Body of pancreas (tissue), 4 donors: ENCODE measurements at places on chromosomes 13 and 19. TPM values are rescaled to one million over a fixed set of nuclear protein-coding genes. Genes with fewer than 3 reads are reported as not detected.

DNA sequence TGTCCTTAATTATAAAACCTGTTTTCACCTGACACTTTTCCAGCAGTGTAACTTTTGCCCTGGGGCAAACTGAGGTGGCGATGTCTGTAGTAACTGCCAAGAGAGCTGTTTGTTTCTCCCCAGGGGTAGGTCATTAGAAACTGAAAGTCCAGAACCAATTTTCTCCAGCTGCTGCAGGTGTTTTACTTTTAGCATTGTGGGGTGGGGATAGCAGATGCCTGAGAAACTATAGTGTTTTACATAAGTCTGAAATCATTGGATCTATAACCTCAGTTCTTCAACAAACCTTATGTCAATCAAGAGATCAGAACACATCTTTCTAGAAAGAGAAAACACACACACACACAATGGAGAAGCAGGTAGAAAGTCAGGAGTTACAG lies 92.7 kb downstream of the LHFPL6 start:
- no peak overlapping the region for H3K4me3 ChIP-seq
- no peak for DNase-seq
- H3K36me3 ChIP-seq: no peaks in the 10 kb centered on the region
- H3K4me1 ChIP-seq: no peaks in the 10 kb centered on the region

DNA sequence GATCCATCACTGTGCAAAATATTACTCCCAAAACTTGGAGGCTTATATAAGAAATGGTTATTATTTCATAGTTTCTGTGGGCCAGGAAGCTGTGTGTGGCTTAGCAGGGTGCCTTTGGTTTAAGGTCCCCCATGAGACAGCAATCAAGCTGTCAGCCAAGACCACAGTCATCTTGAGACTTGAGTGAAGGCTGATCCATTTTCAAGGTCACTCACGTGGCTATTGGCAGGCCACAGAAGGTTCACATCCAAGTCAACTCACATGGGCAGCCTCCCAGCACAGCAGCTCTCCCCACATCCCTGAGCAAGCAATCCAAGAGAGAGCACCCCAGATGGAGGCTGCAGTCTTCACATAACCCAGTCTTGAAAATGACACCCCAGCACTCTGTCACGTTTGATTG lies 537.4 kb downstream of the MYO16 start:
- no peak overlapping the region for H3K27ac ChIP-seq
- H3K4me1 ChIP-seq: no peaks in the 10 kb centered on the region
- DNase-seq: no peak

The PCDH9 gene
- 3.6 TPM for total RNA-seq

The CLIP3 gene
- 4.9 TPM for total RNA-seq

- DNase-seq: no peak
- H3K27me3 ChIP-seq: no peaks in the 10 kb centered on the region
- H3K4me3 ChIP-seq: no peak overlapping the region
These were observed 7.0 kb upstream of the CACTIN start for GRCh38 chr19:3633559-3633988.

DNA sequence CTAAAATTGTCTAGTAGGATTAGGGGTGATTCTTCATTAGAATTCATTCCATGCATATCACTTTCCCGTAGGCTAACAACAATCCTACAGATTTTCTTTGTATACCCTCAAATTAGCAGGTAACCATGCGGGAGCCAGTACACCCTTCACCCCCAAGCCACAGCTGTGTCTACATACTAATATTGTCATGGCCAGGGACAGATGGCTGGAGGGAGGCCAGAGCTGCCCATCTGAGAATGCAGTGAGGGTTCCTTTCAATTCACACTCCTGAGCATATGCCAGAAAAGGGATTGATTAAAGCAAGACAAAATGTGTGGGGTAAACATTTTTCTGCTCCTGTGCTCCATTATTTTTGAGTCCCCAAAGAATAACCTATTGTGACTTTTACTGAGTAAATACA lies 68.9 kb downstream of the FREM2 start:
- peak; percentile 75 for DNase-seq
- no peaks in the 10 kb centered on the region for H3K27me3 ChIP-seq
- no peak overlapping the region for H3K27ac ChIP-seq
- H3K36me3 ChIP-seq: no peaks in the 10 kb centered on the region

DNA sequence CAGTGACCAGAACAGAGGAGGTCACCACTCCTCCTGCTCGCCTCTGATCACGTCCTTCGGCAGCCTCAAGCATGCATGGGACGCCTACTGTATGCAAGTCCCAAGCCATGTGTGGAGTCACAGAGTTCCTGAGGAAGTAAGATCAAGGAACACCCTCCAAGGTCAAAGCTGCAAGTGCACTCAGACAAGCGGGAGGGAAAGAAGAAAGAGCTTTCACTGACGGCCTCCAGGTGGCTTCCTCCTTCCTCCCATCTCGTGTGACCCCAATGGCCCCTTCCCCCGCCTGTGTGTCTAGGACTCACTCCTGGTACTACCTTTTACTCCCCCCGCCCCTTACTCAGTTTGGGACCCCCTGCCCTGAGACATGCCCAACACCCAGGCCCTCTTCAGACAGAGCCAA lies 6.1 kb downstream of the HAUS8 start:
- no peak overlapping the region for H3K4me3 ChIP-seq
- peaks cover 3% of the 10 kb centered on the region for H3K4me1 ChIP-seq
- H3K27me3 ChIP-seq: no peaks in the 10 kb centered on the region
- no peak overlapping the region for H3K27ac ChIP-seq

The PABPC3 gene
- total RNA-seq: not detected

DNA sequence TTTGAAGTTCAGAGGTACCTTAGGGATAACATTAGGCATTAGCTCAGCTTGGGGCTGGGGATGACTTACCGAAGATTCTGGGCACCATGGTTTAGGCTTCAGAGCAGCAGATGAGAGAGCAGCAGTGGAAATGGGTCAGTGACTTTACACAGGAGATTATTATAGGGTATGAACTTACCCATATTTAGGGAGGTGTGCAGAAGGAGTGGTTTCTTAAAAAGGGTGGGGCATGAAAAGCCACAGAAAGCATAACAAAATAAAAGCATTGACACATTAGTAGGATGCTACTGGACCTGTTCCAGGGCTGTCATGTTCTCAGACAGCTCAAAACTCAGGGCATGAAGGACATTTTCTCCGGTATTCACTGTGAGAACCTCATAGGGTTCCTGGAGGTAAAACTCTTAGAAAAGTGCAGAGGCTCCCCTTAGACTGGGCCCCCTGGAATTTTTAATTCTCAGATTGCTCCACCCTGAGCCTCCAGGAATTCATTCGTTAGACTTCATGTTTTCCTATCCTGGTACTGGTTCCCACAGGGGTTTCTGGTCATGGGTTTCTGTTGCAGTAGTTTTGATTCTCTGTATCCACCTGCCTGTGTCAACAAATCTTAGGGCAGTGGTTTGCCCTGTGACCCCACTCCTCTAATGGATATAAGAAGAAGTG lies 20.7 kb downstream of the IGFL1 start:
- no peaks in the 10 kb centered on the region for H3K27me3 ChIP-seq
- no peak for DNase-seq
- no peaks in the 10 kb centered on the region for H3K4me1 ChIP-seq
- no peak overlapping the region for H3K27ac ChIP-seq
- no peaks in the 10 kb centered on the region for H3K36me3 ChIP-seq
- no peak overlapping the region for H3K4me3 ChIP-seq

DNA sequence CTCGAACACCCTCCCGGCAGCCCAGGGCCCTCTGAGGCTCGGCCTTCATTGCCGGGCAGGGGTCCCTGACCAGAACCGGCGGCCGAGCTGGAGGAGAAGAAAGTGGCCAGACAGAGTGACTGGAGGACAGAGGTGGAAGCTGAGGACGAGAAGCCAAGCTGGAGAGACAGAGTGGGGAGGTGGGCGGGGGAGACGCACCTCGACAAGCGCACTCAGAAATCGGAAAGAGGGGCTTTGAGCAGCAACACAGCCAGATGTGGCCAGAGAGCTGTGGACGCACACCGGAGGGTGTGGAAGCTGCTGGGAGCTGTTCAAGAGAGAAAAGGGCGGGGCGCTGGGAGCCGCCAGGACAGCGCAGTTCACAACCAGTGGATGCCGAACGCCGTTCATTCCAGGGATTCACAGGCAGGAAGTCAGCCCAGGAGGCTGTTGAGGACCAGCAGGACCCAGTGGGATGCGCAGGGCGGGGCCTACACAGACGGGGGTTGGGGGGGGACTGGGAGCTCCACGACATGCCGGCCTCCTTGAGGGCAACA lies 28.2 kb upstream of the C13orf46 start:
- no peak for DNase-seq
- H3K4me3 ChIP-seq: no peak overlapping the region
- H3K27me3 ChIP-seq: no peaks in the 10 kb centered on the region
- H3K27ac ChIP-seq: no peak overlapping the region
- no peaks in the 10 kb centered on the region for H3K36me3 ChIP-seq

DNA sequence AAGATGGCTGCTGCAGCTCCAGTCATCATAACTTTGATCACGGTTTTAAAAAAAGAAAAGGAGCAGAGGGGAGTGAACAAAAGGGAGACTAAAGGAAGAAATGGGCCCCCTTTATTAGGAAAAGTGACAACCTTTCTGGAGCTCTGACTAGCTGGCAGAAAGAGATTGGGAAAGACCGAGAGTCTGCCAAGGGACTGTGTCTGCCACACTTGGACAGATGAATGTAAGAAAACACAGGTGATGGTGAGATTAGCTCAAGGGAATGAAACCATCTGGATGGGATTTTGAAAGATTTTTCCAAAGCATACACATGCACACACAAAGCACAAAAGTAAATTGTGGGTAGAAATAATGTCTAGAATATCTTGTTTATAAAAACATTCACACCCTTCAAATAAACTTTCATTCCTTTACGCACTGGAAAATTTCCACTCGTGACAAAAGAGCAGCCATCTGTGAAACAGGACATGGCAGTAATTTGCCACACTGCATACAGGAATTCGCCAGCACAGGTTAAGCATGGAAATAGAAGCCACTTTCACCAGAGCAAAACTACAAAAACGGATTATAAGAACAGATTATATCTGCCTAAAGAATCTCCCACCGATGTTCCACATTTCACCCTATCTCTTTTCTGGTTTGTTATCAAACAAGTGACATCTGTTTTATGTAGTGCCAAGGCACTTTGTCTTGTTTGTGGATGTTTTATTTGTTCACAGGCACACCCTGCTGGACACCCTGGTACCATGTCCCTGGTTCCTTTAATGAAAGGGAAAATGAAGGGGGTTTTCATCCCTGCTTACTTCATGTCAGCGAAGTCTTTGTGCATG lies 819.5 kb downstream of the DIAPH3 start:
- peak; percentile 77 for DNase-seq
- no peak overlapping the region for H3K4me3 ChIP-seq
- peaks cover 82% of the 10 kb centered on the region for H3K4me1 ChIP-seq
- no peaks in the 10 kb centered on the region for H3K36me3 ChIP-seq

- H3K36me3 ChIP-seq: no peaks in the 10 kb centered on the region
- no peaks in the 10 kb centered on the region for H3K4me1 ChIP-seq
- DNase-seq: no peak
- no peaks in the 10 kb centered on the region for H3K27me3 ChIP-seq
- no peak overlapping the region for H3K27ac ChIP-seq
- no peak overlapping the region for H3K4me3 ChIP-seq
These were observed 113.7 kb downstream of the OLFM4 start for GRCh38 chr13:53142306-53142705.

- no peak for DNase-seq
- no peaks in the 10 kb centered on the region for H3K27me3 ChIP-seq
- H3K4me1 ChIP-seq: no peaks in the 10 kb centered on the region
- H3K4me3 ChIP-seq: no peak overlapping the region
- H3K27ac ChIP-seq: no peak overlapping the region
These were observed 383.4 kb downstream of the ZNF536 start for GRCh38 chr19:30755581-30755980.

DNA sequence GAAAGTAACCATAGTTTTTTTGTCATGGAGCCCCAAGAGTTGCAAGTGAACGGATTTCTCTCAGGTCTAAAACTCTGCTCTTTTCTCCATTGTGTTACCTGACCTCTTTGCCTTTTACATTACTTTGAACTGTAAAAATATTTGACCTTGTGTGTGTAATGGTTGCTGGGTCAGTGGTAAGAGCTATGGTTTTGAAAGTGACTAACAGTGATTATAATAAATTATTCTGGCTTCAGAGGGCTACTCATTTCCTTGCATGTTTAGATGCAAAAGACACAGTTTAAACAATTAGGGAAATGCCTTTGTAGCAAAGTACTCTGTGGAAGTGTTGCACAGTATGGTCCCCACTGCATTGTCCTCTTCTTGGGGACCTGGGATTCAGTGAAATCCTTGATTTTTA lies 29.3 kb upstream of the PSG8 start:
- no peaks in the 10 kb centered on the region for H3K4me1 ChIP-seq
- H3K27ac ChIP-seq: no peak overlapping the region
- H3K27me3 ChIP-seq: no peaks in the 10 kb centered on the region
- no peaks in the 10 kb centered on the region for H3K36me3 ChIP-seq
- no peak overlapping the region for H3K4me3 ChIP-seq
- DNase-seq: no peak

The ZNF221 gene
- 1.3 TPM for total RNA-seq

The SHISA2 gene
- total RNA-seq: 1.8 TPM

DNA sequence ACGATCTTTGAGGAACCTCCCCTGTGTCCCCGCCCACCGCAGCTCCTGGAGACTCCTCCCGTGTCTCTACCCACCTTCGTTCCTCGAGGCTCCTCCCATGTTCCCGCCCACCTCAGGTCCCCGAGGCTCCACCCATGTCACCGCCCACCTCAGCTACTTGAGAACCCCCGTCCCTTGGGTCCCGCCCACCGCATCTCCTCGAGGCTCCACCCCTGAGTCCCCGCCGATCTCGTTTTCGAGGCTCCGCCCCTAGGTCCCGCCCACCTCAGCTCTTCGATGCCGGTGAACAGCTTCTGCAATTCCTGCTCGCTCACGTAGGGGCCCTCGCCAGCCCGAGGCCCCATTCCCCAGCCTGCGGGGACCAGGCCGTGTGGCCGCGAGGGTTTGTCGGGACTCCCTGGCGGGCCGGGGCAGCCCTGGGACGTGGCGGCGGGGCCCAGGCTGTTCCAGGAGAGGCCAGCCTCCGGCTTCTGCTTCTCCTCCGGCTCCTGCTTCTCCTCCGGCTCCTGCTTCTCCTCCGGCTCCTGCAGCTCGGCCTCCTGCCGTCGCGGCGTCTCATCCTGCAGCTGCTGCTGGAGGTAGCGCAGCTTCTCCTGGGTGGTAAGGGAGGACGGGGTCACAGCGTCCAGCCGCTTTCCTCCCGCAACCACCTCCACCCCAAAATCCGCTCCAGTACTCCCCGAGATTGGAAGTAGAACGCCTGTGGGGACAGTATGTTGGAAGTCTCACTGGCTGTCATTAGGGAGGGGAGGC lies 16.7 kb downstream of the TSKS start:
- DNase-seq: peak; percentile 41
- no peaks in the 10 kb centered on the region for H3K27me3 ChIP-seq
- no peaks in the 10 kb centered on the region for H3K4me1 ChIP-seq
- no peaks in the 10 kb centered on the region for H3K36me3 ChIP-seq
- no peak overlapping the region for H3K4me3 ChIP-seq

- H3K27me3 ChIP-seq: no peaks in the 10 kb centered on the region
- H3K36me3 ChIP-seq: no peaks in the 10 kb centered on the region
- no peak overlapping the region for H3K27ac ChIP-seq
- H3K4me3 ChIP-seq: no peak overlapping the region
- no peaks in the 10 kb centered on the region for H3K4me1 ChIP-seq
These were observed 153.2 kb upstream of the SPACA7 start for GRCh38 chr13:112222971-112223370.
